Cardiac muscle cell (in vitro differentiated cells and primary cell): ENCODE measurements at places on chromosomes 7 and 10. TPM values are rescaled to one million over a fixed set of nuclear protein-coding genes. Genes with fewer than 3 reads are reported as not detected.

The VGF gene
- 0.99 and 1.2 TPM in 2 replicates for total RNA-seq

GRCh38 chr7:105178177-105178576, 164.2 kb downstream of the KMT2E start:
- no peak for DNase-seq

- no peak for DNase-seq
Observed at GRCh38 chr7:143042159-143042789, 9.9 kb upstream of the OR6V1 start.

GRCh38 chr10:33478089-33478674, 143.7 kb upstream of the NRP1 start:
- DNase-seq: no peak

DNA sequence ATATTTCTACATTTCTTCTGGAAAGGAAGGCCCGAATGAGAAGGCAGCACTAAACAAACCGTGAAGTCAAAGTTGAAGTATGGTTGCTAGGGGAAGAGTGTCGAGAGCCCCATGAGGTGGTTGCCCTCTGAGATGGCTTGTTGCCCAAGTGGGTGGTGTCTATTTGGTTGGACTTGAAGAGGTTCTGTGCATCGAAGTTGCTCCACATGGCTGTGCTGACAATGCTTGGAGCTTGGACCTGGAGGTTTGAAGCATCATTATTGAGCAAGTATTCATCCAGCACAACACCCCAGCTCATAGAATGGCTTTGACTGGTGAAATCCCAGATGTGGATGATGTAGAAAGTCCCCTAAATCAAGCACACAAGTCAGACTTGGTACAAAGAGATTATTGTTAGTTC, 165.2 kb upstream of the CDCA7L start:
- no peak for DNase-seq
